ENCODE measurements at places on chromosomes 6 and 20. TPM values are rescaled to one million over a fixed set of nuclear protein-coding genes. Genes with fewer than 3 reads are reported as not detected.

Gene SLC18B1
- total RNA-seq = 2.1 TPM

Gene ZBTB9
- total RNA-seq = 3.5 TPM

Gene BTNL2
- 0.12 TPM for total RNA-seq

Gene SLC4A11
- 1.2 TPM for total RNA-seq

Gene PACRG
- not detected for total RNA-seq

Gene ME1
- 11.0 TPM for total RNA-seq

Gene PARD6B
- 0.23 TPM for total RNA-seq

Gene RHAG
- not detected for total RNA-seq

Gene SOBP
- total RNA-seq = 2.2 TPM

Gene NMBR
- total RNA-seq = not detected

Gene BMP2
- 3.8 TPM for total RNA-seq

Gene GMNN
- total RNA-seq = 22.2 TPM

Gene SLC22A1
- total RNA-seq = 0.53 TPM

Gene CRIP3
- total RNA-seq = not detected

Gene BNIP5
- total RNA-seq = not detected

Gene HLA-DPB1
- 1.4 TPM for total RNA-seq

Gene LGSN
- total RNA-seq = not detected

Gene STK38
- 16.0 TPM for total RNA-seq

Gene FOXP4
- 1.9 TPM for total RNA-seq

Gene ANKRD66
- not detected for total RNA-seq

Gene FLRT3
- total RNA-seq = 2.6 TPM

Gene GDAP1L1
- total RNA-seq = not detected

Gene MCHR2
- not detected for total RNA-seq

Gene SEL1L2
- 0.23 TPM for total RNA-seq

Gene ARMH2
- total RNA-seq = not detected

Gene ZNF391
- total RNA-seq = 0.45 TPM

Gene ARFRP1
- total RNA-seq = 40.9 TPM

Gene GRIK2
- total RNA-seq = 1.8 TPM

Gene PRRT1
- 0.12 TPM for total RNA-seq

Gene TBX18
- 44.2 TPM for total RNA-seq

Gene NINL
- total RNA-seq = 6.7 TPM

Gene HSPA12B
- total RNA-seq = not detected

Gene CEP162
- 5.4 TPM for total RNA-seq

Gene MDC1
- total RNA-seq = 1.8 TPM

Gene HFE
- total RNA-seq = 7.1 TPM

Gene USP49
- 1.8 TPM for total RNA-seq

Gene CHMP4B
- 32.1 TPM for total RNA-seq

Gene ESR1
- 0.83 TPM for total RNA-seq

Gene ANKRD60
- total RNA-seq = not detected
